ENCODE measurements at places on chromosomes 3 and 15.

DNA sequence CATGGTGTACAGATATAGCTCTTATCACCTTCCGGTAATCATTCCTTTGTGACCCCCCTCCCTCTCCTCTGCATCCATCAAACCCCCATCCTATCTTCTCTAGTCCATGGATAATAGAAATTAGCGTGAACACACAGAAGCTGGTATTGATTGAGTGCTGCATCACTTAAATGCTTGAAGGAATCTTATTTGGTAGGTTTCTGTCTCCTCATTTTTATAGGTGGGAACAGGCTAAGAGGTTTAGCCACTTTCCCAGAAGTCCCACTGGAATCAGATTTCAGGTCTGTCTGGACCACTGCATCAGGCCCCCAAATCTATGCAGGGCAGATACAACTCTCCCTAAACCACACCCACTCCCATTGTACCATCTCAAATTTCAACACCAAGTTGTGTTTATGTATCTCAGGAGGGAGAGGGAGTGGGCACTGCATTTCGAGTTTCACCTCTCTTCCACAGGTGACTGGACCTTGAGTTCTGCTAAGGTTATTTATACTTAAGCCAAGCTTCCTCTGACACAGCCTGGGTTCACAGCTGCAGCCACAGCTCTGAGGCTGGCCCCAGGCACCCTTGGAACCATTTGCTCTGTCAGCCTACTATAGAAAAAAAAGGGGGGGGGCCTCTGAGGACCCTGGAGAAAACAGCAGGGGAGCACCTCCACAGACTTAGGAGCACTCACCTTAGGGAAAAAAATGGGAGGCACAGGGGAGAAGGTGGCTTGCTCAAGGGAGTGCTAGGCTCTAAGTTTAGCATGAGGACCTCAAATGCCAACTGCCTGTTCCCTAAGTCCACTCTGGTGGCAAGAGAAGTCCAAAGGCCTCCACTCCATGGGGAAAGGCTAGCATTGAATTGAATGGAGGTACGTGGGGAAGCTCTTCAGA is 2.1 kb upstream of the NMB start:
- no peak for DNase-seq

DNA sequence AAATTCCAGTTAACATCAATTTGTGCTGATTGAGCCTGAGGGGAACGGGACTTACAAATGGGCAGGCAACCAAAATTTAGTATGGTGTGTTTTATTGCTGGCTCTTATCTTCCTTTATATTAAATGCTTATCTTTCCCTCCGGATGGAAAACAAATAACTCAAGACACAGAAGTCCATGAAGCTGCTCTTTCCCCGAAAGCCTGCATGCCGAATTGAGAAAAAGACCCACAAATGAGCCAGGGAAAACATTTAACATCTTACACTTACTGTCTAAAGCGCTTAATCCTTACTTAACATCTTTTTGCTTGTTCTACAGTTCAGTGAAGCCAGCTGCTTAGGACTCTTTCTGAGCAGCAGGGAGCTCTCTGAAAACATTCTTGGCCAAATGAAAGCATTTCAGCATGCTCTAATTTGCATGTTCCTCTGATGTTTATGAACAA is 49.5 kb downstream of the HEG1 start:
- DNase-seq = no peak

DNA sequence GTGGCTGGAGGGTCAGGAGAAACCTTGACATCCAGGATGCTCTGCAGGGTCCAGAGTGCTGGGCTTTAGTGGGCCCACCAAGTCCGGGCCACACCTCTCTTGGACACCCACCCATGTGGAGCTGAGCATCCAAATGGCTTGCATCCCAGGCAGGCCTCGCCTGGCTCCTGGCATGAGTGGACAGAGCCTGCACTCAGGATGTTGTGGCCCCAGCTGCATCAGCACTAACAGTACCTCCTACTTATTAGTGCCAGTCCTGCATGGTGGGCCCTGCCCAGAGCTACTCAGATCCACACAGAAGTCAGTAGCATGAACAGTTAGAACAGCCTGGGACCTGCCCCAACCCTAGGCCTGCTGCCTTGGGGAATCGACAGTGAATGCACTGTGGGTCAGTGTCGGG is 42.2 kb upstream of the MRPS22 start:
- no peak for DNase-seq

DNA sequence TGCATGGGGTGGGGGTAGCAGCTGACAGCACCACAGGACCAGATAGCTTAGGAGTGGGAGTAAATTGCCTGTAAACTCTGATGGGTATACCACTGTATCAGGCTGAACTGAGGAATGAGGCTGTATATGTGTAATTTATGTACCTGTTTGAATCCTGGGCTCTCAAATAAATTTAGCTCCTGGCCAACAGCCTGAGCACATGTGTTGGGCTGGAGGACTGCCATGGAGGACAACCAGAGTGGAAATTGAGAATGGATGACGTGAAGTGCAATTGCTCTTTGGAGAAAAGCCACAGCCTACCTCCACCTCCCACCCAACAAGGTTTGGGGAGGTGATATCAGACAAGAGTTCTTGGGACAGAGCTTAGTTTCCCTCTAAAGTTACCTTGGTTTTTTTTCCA is 328.6 kb upstream of the PROK2 start:
- DNase-seq = no peak

DNA sequence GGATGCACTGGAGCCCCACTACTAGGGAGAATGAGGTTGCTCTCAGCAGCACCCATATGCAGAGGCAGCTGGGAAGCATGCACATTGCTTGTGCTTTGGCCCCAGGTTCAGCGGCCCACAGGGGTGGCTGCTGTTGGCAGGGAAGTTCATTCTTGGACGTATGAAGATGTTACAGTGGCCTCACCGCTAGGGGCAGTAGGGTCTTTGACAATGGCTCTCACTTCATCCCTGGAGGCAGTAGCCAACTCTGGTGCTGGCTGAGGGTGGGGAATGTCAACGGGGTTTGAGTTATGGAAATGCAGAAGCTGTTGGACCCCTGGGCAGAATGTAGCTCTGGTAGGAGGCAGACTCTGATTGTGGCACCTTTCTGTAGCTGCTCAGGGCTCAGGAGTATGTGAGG is 279.9 kb downstream of the SCAPER start:
- DNase-seq = no peak

- DNase-seq = no peak
Measured at GRCh38 chr3:188889054-188889491, 282.7 kb upstream of the TPRG1 start.

GRCh38 chr15:65611888-65612615 is 1.1 kb upstream of the INTS14 start:
- DNase-seq = no peak

- no peak for DNase-seq
Measured at GRCh38 chr3:183295211-183295610, 42.2 kb downstream of the B3GNT5 start.

- DNase-seq = no peak
Measured at GRCh38 chr3:28947061-28947460, 333.8 kb upstream of the RBMS3 start.

DNA sequence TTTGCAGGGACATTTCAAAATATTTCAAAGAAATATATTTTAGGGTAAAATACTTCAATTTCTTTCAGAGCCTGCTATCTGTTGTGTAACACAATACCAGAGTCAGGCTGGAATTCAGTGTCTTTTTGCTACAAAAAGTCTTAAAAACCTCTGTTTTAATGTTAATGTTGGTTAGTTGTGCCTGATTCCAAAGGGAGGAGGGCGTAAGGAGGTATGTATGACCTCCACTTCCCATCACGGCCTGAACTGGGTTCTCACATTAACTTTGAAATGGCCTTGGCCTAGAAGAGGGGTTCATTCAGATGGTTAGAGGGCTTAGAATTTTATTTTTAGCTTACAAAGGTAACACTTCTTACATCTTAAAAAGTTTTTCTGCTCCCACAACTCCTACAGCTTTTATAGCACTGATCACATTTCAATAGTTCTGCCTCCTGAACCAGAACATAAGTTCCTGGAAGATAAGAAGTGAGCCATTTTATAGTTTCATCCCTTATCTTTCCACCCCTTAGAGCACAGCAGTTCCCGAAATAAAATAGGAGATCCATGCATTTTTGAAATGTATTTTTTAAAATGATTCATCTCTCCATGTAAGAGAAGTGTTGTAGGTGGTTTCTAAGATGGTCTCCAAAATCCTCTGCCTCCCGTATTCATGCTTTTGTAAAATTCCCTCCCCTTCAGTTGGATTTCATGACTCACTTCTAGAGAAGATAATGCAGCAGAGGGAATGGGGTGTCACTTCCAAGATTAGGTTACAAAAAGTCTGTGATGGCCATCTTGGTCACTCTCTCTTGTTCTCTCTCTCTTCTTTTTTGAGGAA is 543.1 kb upstream of the NECTIN3 start:
- DNase-seq = no peak

DNA sequence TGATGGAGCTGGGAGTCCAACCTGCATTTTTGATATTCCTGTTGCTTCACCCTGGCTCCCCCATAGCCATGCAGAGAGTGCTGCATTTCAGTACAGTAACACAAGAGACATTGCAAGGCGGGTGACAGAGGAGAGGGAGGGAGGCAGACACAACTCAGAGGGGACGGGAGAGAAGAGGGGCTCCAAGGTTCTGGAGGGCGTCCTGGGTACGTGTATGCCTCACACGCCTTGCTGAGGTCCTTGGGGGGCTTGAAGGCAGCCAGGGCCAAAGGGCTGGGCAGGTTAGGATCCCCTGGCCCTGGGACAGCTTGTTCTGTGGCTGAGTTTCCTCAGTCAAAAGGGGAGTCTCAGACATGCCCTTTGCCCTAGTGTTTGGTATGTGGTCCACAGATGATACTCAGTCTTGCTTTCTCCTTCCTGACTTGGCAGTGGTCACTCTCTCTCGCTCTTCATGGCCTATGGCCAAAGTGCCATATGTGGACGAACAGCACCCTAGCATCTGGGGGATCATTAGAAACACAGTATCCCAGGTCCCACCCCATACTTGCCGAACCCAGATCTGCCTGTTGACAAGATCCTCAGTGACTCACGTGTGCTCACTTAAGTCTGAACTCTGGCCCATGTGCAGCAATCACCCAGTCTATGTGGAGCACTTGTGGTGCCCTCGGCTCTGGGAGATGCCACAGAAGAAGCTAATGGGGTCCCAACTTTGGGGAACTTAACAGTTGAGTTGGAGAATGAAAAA is 52.9 kb downstream of the FGD5 start:
- DNase-seq = no peak

DNA sequence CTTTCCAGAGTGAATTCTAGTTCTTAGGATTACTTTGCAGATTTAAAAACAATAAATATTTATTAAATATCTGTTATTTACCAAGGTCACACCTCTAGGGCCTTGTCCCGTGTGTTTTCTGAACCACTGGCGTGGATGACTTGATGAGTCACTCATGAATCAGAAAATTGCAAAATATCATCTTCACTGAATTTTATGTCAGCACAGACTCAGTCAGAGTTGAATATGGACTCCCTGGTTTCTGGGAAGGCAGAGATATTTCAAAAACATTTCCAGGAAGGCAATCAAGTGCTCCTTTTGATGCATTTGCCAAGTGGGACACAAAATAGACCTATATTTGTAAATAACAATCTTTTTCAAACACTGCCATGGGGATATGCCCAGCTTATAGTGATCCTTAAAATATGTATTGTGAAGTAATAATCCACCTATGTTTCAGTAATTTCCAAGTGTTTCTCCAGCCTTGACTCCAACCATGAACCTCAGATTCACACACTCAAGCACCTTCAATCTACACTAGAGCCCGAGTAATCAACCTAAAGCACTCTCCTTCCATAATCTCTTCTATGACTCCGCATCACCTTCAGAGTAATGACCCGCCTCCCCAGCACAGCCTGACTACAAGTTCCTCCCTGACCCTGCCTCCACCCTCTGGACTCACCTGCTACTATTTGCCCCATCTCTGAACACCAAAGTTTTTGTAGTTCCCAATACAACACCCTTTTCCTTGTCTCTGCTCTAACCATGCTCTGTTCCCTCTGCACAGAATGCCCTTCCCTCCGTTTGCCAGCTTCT is 24.3 kb downstream of the DPH3 start:
- DNase-seq = no peak

GRCh38 chr15:55758580-55758986 is 15.6 kb upstream of the PRTG start:
- no peak for DNase-seq

- DNase-seq = no peak
Measured at GRCh38 chr3:38524141-38524739, 28.1 kb downstream of the EXOG start.

DNA sequence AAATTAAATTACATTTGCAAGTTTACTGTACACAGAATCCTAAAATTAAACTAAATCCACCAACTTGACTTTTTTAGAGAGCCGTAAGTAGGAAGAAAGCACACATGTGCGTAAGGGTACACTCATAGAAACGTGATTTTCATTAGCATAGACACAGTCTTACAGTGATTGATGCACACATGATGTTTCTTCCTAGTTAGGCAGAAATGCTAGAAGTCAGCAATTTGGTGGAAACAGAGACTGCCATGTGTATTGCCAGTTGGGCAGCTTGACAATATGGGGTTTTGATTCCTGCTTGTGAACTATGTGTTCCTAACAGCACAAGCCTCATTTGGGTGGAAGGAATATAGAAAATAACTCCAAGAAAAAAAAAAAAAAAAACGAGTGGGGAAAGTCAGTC is 878.5 kb downstream of the ROBO1 start:
- no peak for DNase-seq

GRCh38 chr3:124886168-124887056 is 753 bp downstream of the ITGB5 start:
- DNase-seq = peak; percentile 19

DNA sequence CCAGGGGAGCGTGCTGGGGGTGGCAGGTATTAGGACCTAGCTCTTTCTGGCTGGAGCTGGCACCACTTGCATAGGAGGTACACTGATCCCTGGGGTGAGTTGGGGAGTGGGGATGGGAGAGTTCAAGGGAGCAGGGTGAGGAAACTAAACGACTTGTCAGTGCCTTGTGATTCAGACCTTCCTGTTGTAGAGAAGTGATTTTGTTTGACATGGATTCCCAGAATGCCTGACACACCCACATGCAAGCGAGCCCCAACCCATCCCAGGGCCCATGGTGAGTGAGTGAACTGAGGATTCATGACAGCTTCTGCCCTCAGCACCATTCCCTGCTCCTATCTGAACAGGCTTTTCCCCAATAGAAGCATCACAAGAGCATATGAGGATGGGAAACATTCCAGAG is 15.6 kb upstream of the UBE2Q2 start:
- DNase-seq = no peak

DNA sequence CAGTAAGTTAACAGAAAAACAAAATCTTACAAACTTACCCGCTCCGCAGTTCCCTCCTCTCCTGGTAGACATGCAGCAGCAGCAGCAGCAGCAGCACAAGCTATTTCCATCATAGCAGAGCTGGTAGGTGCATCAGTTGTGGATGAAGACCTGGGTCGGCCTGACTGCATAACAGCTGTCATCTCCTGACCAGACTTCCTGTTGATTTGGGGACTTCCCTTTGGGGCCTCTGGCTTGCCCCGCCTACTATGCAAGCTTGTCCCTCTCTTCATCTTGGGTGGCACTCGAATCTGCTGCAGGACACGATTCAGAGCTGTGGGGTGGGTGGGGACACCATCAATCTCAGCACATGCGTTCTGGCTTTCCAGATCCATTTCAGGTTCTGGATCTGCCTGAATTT is 65.7 kb downstream of the TMCC1 start:
- no peak for DNase-seq

DNA sequence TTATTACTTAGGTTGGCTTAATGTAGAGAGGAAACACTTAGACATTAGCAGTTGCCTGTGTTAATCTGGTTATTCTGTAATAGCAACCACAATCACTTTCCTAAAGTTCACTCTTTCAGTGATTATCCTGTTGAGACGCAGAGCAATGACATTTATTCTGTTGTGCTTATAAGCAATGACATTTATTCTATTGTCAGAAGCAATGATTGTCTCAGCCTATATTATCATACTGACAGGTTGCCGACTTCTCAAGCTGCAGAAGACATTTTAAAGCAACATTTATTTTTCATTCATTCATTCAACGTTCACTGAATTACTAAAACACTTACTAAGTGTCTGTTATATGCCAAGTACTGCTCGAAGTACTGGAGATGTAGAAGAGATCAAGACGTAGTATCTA is 193.5 kb upstream of the SLITRK3 start:
- no peak for DNase-seq

All from stimulated activated CD4-positive, alpha-beta T cell treated with anti-CD3 and anti-CD28 coated beads, Interleukin-1b, Interleukin-23, amount 100 ng/mL, for 1 hour (primary cell).